ENCODE measurements at places on chromosomes 6 and 20.

- DNase-seq = no peak
Measured at GRCh38 chr6:71706523-71706922, 179.8 kb upstream of the RIMS1 start.

DNA sequence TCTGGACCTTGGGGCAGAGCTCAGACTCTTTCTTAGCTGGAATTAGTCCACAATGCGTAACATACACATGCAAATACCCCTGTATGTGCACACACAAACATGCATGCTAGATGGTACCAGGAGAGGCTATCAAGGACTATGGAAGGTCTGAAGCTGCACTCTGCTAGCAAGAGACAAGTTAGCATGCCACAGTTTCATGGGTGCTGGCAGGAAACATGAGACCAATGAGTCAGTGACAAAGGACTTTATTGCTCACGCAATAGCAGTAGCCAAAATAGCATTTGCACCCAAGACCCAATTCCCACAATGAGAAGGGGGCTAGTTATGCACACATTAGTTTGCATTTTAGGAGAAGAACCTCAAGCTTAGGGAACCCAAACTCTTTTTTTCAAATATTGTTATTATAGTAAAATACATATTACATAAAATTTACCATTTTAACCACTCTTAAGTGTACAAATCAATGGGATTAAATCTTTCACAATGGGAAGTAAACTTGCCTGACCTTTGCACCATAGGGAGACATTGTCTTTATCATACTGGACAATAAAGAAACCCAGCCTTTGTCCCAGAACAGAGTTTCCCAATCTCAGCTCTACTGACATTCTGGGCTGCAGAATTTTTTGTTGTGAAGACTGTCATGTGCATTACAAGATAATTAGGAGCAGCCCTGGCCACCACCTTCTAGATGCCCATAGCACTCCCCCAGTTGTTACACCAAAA, 69.1 kb downstream of the NRSN1 start:
- no peak for DNase-seq

DNA sequence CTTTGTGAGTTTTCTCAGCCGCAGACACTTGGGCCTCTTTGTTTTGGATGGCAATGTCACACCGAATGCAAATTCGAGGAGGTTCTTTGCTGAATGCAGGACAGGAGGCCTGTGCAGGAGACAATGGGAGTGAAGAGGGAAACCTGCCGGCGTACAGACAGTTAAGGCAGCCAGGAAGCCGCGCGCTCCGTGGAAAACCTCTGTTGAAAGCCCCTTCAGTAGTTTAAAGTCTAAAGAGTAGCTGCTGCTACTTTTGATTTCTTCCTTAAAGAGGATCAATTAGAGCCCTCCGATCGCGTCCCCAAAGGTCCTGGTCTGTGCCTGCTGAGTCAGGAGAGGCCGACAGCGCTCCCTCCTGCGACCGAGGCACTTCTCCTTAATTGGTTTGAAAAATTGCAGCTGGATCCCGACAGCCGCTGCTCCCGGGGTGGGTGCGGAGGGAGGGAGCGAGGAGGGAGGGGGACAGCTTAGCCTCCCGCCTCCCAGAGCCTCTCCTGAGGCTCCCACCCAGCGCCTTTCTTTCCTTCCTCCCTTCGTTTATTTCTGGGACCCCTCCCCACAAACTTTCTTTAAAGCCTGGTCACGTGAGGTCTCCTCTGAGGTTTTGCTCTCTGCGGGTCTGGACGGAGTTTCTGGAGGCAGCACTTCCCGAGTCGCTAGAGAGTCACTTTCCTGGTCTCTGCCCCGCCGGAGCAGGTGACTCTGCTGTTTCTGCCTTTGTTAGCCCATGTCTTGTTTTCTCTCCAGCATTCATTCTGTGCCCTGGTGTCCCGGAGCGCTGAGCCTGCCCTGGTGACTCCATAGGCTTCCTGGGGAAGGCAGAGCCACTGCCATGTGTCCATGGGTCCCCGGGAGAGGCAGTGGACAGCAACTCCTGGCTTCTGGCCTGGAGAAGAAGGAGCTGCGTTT, 22.3 kb upstream of the RPP40 start:
- DNase-seq = peak; percentile 57

GRCh38 chr6:161091151-161091550, 99.6 kb downstream of the MAP3K4 start:
- no peak for DNase-seq

DNA sequence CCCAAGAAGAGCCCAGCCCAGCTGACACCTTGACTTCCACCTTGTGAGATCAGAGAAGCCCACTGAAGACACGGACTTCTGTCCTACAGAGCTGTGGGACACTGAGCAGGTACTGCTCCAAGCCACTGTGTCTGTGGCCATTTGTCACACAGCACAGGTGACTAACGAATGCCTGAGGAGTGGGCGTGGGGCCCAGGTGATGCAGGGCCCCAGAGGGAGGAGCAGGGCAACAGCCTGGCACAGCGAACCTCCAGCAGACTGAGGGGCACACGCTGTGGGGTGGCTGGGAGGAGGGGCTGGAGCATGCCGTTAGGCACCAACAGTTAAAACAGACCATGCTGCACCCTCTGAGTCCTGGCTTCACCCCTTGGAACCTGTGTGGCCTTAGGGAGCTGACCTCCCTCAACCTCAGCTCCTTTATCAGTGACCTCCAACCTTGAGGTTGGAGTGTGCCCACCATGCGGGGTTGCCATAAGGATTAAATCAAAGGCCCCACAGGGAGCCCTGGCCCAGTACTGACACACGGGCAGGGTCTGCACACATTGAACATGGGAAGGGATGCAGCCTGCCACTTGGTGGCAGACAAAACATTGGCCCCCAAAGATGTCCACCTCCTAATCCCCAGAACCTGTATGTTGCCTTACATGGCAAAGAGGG, 119.9 kb upstream of the CST7 start:
- no peak for DNase-seq

DNA sequence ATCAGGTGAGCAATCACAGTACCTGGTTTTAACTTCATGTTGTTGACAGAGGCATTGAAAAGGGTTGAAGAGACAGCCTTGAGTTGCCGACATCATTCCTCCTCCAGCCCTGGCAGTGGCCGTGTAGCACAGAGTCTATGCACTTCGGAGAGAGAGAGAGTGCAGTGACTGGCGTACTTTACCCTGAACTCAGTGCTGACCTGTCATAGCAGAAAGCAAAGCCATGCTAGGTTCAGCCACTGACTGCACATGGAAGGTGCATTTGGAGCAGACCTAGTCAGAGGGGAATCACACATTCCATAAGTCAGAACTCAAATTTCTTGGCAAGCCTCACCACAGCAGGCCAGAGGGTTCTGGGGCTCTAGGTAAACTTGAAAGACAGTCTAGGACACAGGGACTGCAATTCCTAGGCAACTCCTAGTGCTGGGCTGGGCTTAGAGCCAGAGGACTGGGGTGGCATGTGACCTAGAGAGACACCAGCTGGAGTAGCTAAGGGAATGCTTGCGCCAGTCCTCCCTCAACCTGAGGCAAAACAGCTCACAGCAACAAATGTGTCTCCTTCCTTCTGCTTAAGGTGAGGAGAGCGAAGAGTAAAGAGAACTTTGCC, 69.1 kb downstream of the ELOVL4 start:
- peak; percentile 7 for DNase-seq

DNA sequence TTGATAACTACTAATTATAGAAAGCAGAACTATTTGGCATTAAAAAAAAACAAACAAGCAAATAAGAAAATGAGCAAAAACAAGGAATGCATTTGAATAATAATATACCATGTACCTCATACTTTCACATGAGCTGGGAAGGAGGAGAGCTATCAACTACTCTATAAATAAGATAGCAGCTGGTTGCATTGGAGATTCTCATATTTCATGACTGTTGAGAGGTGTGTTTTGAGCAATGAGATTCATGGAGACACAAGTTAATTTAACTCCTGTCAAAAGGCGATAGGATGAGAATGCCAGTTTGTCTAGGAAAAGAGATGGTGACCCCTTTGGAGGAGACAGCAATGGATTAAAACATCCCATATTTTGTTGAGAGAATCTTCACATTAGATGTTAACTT, 348.8 kb upstream of the SPTLC3 start:
- no peak for DNase-seq

DNA sequence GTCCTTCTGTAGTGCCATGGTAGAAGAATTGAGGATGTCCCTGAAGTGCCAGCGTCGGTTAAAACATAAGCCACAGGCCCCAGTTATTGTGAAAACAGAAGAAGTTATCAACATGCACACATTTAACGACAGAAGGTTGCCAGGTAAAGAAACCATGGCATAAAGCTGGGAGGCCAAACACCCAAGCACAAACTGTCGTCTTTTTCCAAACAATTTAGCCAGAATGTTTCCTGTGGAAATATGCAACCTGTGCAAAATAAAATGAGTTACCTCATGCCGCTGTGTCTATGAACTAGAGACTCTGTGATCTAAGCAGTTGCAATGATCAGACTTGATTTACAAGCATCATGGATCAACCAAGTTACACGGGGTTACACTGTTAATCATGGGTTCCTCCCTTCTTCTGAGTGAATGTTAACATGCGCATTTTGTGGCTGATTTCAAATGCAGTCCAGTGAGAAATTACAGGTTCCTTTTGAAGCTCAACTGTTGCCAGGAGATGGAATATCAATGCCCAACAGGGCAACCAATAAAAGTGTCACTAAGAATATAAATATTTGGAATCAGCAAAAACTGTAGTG, 674.9 kb downstream of the GRIK2 start:
- no peak for DNase-seq
